ENCODE measurements at places on chromosomes 6 and 20.

DNA sequence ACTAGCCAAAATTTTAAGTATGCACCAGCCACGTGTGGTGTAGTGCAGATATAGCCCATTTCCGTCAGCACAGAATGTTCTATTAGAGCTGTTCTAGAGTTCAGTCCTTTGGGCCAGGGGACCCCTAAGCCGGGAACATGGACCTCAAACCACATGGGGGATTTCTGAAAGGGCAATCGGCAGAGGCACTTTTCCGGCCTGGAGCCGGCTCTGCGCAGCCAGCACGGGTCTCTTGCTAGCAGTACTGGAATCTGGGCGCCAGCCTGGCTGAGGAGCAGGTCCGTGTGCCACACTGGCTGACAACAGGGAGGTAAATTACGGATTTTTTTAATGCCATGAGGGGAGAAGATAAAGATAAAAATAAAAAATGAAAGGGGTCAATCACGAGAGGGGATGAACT is 120.5 kb downstream of the SULF2 start:
- peaks cover 29% of the 10 kb centered on the region for H3K36me3 ChIP-seq
- H3K27me3 ChIP-seq: no peaks in the 10 kb centered on the region
- no peak for DNase-seq
- peaks cover 4% of the 10 kb centered on the region for H3K4me1 ChIP-seq
- no peak overlapping the region for H3K4me3 ChIP-seq
- no peak overlapping the region for H3K27ac ChIP-seq

DNA sequence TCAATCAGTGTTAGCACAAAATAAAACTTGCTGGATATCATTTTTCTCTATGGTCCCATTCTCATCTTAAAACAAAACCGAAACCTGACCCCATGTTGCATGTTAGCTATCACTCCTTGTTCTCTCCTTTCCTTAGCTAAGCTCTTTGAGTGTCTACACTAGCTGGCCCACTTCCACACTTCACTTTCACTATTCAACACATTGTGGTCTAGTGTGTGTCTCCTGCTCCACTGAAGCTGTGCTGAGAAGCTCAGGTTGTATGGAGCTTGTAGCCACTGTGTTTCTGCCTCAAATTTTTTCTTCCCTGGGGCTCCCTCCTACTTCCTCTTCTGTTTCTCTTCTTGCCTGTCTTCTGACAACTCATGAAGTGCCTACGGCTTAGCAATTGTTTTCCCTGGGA is 223.0 kb downstream of the NKAIN2 start:
- no peaks in the 10 kb centered on the region for H3K4me1 ChIP-seq
- no peak for DNase-seq
- no peak overlapping the region for H3K27ac ChIP-seq
- no peaks in the 10 kb centered on the region for H3K27me3 ChIP-seq
- no peak overlapping the region for H3K4me3 ChIP-seq
- H3K36me3 ChIP-seq: no peaks in the 10 kb centered on the region

- peaks cover 27% of the 10 kb centered on the region for H3K36me3 ChIP-seq
- no peak overlapping the region for H3K27ac ChIP-seq
- no peaks in the 10 kb centered on the region for H3K4me1 ChIP-seq
- H3K4me3 ChIP-seq: no peak overlapping the region
Observed at GRCh38 chr6:104795363-104795762, 64.4 kb downstream of the HACE1 start.

GRCh38 chr6:71107911-71108420 is 151.1 kb upstream of the B3GAT2 start:
- H3K27me3 ChIP-seq: peaks cover 21% of the 10 kb centered on the region
- no peak overlapping the region for H3K27ac ChIP-seq
- no peaks in the 10 kb centered on the region for H3K4me1 ChIP-seq
- DNase-seq: no peak
- H3K4me3 ChIP-seq: no peak overlapping the region

GRCh38 chr6:26187981-26188635 is 100.9 kb downstream of the HFE start:
- H3K36me3 ChIP-seq: peaks cover 8% of the 10 kb centered on the region
- no peaks in the 10 kb centered on the region for H3K27me3 ChIP-seq
- DNase-seq: no peak
- peaks cover 37% of the 10 kb centered on the region for H3K4me1 ChIP-seq
- H3K27ac ChIP-seq: peak overlapping the region; percentile 93
- H3K4me3 ChIP-seq: peak overlapping the region; percentile 94

All from activated B cell treated with CpG ODN at 0.5 μM for 24 hours (primary cell).